NCI-H524 treated with DMSO at 0.1 percent for 48 hours (cell line): ENCODE measurements at places on chromosomes 7 and 10.

DNA sequence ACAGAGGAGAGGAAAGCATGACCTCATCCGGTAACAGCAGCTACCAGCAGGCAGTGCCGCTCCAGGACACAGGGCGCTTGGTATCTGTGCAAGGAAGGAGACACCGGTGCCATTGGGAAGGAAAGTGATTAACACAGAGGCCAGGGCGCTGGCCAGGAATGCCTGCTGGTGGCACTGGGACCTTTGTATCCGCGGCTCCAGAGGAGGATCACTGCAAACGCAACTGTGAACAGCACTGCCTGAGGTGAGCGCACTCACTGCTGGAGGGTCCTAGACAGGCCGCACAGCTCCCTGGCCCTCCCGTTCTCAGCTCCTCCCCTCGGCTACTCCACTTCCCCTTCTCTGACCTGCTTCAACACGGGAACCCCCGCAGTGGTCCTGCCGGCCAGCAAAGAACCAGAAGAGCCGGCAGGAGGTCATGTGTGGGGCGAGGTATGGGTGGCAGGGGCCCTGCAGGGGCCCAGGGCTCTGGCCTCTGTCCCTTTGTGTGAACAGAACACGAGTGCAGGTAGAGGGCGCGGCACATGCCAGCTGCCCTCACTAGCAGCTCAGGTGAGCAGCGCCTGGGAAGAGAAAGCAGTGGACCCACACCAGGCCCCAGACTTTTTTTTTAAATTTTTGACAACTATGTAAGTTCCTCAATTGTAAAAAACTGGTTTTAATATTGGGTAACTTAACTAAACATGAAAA is 107.6 kb downstream of the VIPR2 start:
- DNase-seq, result no peak

DNA sequence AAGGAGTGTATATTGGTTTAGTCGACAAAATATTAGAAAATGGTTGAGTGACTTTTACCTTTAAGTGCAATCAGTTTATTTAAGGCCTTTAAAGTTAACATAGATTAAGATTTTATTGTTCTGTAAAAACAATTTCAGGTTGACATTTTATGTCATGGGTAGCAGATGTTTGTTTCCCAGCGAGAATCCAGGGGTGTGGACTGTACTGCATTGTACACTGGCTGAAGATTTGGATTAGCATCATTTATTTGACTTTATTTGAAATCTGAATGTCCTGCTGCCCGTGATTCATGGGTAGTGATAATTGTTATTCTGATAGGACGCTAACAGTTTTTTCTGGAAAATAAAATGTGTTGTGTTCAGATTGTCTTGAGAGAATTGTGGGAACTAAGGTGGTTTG is 39.3 kb downstream of the RBM33 start:
- DNase-seq, result no peak

DNA sequence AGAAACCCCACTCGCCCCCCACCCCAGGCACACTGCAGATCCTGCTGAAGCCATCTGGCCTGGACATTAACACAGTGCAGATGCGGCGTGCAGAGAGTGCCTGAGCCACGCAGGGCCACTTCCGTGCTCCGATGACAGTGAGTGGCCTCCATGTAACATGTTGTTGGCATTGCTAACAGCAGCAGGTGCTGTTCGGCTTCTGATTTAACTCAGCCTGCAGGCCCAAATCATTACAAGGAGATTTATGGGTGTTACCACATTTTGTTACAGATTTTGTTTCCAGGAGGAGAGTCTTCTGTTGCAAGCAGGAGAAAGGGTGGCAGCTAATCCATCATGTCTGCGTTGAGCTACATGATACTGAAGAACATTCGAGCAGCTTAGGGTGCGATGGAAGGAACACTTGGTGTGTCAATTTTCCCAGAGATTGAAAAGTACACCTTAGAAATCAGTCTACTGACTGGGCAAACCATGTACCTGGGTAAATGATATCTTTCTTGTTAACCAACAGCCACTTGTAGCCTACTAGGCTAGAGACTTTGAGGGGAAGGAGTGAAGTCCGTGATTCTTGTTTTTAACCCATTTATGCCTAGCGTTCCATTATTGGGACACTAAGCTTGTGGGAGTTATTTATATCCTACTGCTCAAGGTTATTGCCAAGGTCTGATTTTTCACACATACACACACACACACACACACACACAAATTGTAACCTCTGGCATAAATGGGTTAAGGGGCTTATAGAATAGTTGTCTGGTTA is 90.0 kb downstream of the JCAD start:
- no peak for DNase-seq

DNA sequence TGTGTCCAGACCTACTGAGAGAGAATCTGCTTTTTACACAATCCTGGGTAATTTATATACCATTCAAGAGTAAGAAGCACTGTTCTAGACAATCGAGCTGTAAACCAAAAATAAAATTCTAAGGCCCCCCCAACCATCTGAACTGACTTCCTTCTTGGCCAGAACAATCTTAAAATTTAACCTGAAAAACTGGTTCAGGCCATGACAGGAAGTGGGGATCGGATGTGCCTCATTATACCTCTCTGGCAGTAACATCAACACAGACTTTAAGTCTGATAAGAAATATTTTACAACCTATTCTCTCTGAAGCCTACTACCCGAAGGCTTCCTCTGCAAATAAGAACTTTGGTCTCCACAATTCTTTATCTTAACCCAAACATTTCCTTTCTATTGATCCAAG is 75.2 kb upstream of the KIF5B start:
- no peak for DNase-seq
